ENCODE measurements at places on chromosomes 1 and 21.
A peak's percentile ranks its signal among the peaks of the same experiment; 100 is the strongest.

DNA sequence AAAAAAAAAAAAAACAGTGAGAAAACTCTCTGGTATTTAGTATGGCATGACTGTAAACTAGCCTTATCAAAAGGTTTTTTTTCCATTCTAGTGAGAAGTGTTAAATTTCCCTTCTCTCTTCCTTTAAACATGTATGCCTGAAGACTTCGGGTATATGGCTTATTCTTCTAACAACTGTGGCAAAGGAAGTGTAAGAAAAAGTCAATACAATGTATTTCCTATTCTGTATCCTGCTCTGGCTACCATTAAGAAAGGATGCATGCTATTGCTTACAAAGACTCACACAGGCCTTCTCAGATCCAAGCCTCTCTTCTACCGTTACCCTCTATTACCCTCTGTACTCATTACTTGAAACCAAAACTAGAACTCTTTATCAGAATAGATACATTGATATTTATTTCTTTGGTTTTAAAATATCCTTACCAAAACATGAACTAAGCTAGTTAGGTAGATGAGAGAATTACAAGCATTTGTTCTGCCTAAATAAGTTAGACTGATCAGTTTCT, 8.4 kb downstream of the CEPT1 start:
- DNase-seq, result no peak

GRCh38 chr1:73162564-73162963, 880.2 kb upstream of the NEGR1 start:
- no peak for DNase-seq

DNA sequence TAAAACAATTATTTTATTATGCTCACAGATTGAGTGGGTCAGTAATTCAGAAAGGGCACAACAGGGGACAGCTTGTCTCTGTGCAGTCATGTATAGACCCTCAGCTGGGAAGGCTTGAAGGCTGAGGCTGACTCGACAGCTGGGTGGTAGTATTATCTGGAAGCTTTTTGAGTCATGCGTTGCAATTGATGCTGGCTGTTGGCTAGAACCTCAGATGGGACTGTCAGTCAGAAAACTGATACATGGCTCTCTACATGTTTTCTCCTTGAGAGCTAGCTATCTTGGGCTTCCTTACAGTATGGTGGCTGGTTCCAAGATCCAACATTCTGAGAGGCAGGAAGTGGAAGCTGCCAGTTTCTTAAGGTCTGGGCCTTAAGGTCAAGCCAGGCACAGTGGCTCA, 61.5 kb upstream of the SELENON start:
- DNase-seq, result no peak

DNA sequence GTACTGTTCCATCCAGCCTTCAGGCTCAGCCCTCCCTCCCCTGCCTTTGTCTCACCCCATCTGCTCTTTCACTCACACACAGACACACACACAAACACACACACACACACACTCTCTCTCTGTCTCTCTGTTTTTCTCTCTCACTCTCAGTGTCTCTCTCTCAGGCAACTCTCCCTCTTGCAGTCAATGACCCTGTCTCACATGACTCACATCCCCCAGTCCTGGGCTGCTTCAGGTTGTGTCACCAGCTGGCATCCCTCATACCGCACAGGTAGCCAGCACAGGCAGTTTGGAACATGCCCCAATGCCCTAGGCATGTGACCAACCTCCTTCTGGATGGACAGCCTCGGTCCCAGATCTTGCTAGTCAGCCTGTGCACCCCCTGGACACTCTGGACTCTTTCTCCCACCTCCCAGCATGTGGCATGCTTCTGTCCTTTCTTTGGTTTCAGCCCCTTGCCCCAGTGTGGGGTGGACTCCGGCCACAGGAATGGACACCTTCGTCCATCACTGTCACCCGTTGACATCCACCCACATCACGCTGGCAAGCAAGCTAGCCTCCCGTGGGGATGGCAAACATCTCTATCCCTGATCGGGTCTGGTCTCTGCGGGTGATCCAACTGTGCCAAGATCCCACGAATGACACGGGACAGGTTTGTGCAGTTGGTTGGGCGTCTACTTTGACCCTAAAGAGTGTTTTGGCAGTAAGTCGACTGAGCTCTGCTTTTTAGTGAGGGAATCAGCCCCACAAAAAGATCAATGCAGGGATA, 23.4 kb upstream of the FCGR2A start:
- no peak for DNase-seq

- no peak for DNase-seq
Observed at GRCh38 chr1:201576914-201577313, 38.0 kb downstream of the NAV1 start.

DNA sequence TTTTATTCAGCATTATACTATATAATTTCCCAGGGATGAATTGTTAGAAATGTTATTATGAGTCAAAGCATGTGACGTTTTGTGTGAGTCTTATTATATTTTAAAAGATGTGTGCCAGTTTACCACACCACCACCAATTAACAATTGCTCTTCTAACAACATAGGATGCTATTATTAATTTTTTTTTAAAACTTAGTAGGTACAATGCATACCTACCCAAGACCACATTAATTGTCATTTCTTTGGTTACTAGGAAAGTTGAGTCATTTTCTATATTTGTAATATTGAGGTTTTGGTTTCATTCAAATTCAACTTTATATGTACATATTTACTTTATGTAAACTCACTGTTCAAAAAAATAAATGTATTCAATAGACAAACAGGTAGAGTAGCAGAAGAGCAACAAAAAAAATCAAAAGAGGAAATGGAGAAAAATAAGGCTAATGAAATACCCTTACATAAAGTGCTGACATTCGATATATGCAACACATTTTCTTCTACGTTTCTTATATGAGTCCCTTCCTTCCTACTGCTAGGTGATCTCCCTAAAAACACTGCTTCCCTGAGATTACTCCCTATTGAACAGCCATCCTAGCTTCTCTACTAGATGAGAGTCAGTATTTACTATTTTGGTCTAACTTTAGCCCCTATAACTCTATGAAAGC, 9.6 kb downstream of the GCLM start:
- DNase-seq, result no peak

GRCh38 chr1:182080955-182081582, 19.6 kb upstream of the ZNF648 start:
- peak; percentile 48 for DNase-seq

DNA sequence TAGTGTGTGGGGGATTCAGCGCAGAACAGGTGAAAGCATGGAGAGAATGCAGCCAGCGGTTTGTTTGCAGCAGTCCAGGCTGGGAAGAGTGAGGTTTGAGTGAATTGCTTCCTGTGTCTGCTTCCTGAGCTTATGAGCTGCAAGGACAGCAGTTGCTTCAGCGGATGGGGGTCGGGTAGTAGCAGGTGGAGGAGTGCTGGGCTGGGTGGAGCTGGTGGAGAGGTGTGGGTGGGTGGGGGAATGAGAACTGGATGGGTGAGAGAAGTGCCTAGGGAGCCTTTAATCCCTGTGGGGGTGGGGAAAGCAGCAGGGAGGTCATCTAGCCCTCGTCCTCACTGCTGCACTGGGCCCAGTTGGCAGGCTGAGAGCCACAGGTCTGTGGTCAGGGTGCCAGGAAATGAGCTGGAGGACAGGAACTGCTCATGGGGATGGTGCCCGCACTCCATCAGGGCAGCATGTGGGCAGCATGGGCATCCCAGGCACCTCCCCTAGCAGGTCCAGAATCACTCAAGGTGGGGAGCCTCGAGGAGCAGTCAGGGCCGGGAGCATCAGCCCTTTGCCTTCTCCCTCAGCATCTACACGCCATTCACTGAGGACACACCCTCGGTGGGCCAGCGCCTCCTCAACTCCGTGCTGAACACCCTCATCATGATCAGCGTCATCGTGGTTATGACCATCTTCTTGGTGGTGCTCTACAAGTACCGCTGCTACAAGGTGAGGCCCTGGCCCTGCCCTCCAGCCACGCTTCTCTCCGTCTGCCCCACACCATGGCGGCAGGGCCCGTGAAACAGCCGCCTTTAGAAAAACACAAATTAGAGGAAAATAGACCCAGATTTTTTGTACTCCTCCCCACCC, 14.8 kb downstream of the PSEN2 start:
- DNase-seq, result no peak
